ENCODE measurements at places on chromosomes 4 and X.

DNA sequence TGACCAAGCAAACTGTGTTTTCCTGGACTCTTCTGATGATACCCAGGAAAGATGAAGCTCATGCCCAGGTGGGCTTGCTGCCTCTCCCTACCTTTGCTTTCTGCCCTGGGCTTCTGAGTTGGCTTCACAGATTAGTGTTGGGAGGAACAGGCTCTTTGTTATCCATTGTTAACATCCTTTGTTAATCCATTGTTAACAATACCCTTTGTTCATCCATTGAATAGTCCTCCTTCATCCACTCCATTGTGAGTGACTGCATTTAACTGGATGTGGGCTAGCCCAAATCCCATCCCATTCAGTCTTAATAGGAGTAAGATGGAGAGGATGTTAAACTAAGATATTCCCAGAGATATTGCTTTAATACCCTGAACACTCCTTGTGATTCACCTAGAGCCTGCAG lies 199.0 kb upstream of the LNX1 start:
- no peak for DNase-seq

DNA sequence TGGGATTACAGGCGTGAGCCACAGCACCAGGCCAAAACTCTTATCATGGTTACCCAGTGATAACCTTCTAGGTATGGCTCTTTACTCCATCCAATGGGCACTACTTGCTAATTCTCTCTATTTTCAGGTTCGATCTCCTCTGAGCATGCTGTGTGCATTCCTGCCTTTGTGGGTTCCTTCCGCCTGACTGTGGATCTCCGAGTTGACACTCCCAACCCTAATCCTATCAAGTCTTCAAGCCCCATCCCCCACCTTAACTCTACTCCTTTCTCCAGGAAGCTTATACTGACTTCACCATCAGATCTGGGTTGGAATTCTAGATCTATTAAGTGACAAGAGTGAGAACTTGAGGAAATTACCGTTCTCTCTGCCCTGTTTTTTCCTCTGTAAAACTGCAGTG lies 64.6 kb downstream of the ZAR1 start:
- DNase-seq, result no peak

GRCh38 chr4:156901871-156902270 lies 69.7 kb downstream of the PDGFC start:
- DNase-seq, result no peak

DNA sequence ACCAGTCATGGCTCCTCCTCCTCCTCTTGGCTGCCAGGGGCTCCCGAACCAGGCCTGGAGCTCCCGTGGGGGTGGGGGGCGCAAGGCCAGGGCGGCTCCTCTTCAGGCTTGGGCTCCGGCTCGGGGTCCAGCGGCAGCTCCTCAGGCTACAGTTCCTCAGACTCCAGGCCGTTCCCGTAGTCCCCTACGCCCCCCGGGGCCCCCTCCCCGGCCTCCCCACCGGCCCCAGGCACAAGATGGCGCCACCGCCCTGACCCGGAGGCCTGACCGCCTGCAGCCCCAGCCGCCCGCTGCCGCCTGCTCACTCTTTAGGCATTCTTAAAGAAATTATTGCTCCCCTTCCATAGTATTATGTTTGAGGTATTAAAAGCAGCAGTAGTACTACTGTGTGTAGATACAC lies 54.5 kb downstream of the TAF1 start:
- DNase-seq, result no peak

GRCh38 chr4:7132730-7133582 lies 59.4 kb upstream of the SORCS2 start:
- no peak for DNase-seq

DNA sequence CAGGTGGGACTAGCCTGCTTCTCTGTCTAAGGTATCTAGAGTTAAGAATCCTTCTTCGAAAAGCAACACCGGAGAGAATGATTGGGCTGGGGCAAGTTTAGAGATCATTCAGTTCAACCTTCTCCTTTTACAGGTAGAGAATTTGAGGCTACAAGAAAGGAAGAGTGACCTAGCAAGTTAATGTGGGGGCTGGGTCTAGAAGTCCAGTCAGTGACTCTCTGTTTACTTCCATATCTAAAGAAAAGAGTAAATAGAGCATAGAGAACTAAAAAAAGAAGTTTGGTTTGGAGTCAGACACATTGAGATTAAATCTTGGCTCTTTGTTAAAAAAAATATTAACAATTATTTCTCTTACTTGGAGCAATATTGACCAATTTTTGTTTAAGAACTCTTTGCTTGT lies 64.1 kb upstream of the NPNT start:
- DNase-seq, result no peak

- DNase-seq, result no peak
Measured at GRCh38 chrX:115591420-115591819, 30.4 kb downstream of the PLS3 start.

DNA sequence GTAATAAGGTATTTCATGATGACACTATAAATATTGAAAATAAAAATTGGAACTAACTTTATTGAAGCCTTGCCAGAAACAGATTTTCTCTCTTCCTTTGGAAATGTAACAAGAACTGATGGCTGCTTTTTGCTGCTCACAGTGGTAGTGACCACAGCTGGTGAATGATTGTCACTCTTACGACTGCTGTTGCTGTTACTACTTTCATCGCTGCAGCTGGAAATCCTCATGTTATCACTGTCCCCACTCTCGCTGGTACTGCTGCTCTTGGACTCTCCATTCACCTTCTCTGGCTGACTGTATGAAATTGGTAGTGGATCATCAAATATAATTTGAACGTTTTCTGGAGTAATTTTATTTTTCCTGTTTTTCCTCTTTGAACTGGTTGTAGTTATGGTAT lies 28.5 kb upstream of the COX18 start:
- no peak for DNase-seq

- no peak for DNase-seq
Measured at GRCh38 chr4:121308328-121308663, 72.5 kb downstream of the QRFPR start.

- DNase-seq, result no peak
Measured at GRCh38 chr4:117479673-117480072, 394.3 kb upstream of the TRAM1L1 start.

GRCh38 chrX:69412661-69413060 lies 91.5 kb upstream of the NALF2 start:
- DNase-seq, result no peak

DNA sequence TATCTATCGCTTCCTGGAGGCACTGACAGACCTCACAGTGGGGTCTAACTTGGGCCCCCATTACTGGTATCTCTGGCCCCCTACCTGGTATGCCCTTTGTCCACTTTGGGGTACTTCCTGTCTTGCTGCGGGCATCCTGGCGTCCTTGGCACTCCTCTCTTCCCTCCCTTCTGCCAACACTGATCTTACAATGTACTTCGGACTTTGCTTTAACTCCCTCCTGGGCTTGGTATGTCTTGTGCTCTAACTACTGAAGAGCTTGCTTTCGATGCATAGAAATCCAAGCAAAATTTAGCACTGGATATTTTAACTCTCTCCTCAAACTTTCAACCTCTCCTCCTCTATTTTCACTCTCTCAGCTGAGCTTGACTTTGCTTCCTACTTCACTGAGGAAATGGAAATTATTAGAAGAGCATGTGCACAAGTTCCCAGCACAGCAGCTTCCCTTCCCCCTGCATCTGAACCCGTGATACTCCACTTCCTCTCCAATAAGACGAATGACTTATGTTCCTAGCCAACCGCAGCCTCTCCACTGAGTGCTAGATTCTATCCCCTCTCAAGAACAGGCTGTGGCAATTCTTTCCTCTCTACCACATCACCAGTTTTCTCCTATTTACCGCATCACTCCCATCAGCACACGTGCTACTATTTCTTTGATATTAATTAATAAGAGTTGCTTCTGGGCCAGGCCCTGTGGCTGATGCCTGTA lies 52.9 kb downstream of the SUPT20HL2 start:
- peak; percentile 35 for DNase-seq

DNA sequence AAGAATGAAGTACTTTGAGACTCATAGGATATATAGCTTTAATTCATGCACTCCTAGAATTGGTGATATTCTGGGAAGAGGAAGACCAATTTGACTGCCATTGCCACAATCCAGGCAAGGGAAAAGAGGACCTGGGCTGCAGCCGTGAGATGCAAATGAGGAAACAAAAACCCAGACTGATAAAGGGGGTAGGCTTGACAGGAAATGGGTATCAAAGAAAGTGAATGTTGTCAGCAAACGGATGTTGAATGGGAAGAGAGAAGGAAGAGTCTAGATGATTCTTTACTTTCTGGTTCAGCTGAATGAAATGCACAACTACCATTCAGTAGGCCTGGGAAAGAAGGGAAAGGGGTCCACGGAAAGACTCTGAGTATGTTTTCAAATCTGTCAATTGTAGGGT lies 17.1 kb upstream of the ARHGEF6 start:
- no peak for DNase-seq

DNA sequence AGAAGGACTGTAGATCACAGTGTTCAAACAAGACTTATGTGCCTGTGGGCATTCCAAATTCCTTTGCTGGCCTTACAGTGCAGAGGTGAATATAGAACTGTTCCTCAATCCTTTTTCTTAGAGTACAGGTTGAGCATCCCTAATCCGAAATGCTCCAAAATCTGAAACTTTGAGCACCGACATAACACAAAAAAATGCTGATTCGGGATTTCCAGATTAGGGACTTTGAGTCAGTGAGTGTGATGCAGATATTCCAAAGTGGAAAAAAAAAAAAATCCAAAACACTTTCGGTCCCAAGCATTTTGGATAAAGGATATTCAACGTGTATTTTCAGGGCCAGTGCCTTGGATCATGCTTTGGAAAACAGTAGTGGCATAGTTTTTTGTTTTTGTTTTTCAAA lies 9.2 kb downstream of the SMS start:
- no peak for DNase-seq

GRCh38 chr4:70908993-70909556 lies 6.9 kb downstream of the MOB1B start:
- no peak for DNase-seq

DNA sequence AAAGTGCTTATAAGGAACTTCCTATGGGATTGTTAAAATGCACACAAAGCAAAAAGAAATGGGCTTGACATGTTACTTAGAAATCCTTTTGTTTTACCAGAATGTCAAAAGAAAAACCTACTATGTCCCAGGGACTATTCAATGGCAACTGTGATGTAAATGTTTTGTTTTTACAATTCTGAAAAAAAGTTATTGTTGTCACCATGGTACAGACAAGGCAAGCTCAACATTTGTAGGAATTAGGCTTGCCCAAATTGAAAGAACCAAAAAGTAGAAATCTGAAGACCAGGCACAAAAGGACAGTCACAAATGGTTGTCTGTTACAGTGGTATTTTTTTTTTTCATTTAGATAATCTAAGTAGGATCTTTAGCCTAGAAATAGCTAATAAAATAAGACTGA lies 638.6 kb downstream of the STPG2 start:
- DNase-seq, result no peak

DNA sequence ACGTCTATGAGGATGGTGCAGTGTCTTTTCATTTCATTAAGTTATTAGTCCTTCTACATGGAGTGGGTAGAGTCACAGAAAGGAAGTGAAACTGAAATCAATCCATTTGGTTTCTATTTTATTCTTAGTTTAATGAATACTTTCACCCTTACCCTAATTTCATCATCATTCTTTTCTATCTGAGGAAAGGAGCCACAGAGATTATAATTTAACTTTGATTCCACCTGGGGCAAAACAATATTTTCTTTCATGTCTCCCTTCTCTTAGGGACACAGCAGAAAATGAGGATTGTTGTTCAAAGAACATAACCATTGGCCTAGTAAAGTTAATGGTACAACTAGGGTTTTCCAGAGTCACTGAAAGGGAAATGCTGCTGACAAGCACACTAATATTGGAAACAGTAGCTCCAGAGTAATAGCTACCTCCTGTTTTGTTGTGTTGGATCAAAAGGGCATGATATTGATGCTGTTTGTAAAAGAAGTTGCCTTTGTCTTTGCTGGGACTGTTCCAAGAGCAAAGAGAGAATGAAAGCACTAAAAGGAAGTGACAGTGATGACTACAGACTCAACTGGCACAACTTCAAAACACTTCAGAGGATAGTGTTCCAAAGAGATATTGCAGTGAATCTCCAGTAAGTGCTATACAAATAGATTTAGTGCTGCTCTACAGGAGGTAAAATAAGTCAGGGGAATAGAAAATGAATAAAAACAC lies 247.1 kb upstream of the PITX2 start:
- DNase-seq, result no peak

GRCh38 chrX:69062493-69062892 lies 102.8 kb downstream of the PJA1 start:
- no peak for DNase-seq

DNA sequence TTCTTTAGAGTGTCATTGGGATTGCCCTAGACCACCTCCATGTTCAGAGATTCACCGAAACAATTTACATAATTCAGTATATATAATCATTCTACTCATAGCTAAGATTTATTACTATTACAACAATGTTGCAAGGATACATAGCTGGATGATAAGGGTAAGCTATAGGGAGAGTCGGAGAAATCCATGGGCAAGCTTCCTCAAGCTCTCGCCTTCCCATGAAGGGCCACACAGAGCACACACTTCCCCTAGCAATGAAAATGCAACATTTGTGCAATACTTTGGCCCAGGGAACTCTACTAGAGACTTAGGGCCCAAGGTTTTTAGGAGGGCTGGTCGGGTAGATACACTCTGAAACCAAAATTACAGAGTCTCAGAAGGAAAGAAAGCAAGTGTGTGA lies 49.7 kb upstream of the ABCG2 start:
- no peak for DNase-seq

- DNase-seq, result no peak
Measured at GRCh38 chr4:111879539-111879938, 265.7 kb upstream of the FAM241A start.

DNA sequence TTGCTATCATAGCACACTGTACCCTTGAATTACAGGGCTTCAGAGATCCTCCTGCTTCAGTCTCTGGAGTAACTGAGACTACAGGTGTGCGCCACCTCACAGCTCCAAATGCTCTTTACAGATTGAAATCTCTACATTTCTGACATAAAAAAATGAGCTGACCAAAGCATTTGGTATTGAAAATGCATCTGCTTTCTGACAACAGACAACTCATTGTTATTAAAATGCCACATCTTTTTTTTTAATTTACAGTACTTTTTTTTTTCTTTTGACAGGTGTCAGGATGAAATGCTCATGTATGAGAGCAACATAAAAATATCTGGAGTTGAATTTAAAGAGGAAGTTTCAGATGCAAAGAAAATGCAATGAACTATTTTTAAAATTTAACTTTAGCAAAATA lies 764.5 kb downstream of the TRAM1L1 start:
- DNase-seq, result no peak
